ENCODE measurements at places on chromosomes 4 and X.

- no peak for DNase-seq
These were observed 4.5 kb upstream of the TMEM255A start for GRCh38 chrX:120315776-120316175.

- DNase-seq = no peak
These were observed 257.7 kb downstream of the PRDM5 start for GRCh38 chr4:120664851-120665250.

DNA sequence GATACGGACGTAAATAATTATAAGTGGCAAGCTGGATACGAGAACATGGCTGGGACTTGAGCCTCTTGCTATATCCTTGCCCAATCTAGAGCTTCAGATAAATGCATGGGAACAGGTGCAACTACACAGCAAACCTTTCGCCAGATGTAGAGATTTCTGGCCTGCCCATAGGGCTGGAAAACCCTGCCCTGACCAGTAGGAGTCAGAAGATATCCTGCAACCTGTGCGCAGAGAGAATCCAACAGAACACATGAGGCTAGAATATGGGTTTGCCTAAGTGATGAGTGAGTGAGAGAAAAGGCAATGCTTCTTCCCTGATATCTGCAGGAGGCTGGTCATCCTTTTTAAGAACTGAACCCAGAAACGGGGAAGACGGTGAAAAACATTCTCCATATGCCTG lies 805.3 kb upstream of the TENM3 start:
- no peak for DNase-seq

DNA sequence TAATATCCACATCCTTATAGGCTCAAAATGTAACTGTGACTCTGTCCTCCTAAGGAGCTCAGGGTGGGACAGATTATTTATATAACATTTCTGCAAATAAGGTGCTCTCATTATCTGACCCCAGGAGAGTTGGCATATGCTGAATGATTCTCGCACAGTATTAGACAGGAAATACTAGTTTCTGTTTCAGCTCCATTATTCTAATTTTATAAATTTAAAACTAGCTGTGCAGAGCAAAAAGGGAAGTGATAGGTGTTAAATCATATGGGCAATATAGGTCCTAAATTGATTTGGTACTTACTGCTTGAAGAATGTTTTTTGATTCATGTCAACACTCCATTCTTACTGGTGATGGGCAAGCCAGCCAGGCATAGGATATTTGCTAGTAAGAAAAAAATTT lies 141.5 kb downstream of the GLRA2 start:
- no peak for DNase-seq

- no peak for DNase-seq
These were observed 181.0 kb downstream of the SHROOM3 start for GRCh38 chr4:76615999-76616398.

- peak; percentile 25 for DNase-seq
These were observed 562.2 kb downstream of the ZIC3 start for GRCh38 chrX:138128027-138128671.

- DNase-seq = no peak
These were observed 248.2 kb downstream of the PARM1 start for GRCh38 chr4:75180790-75181776.

GRCh38 chr4:6445403-6446129 lies 26.8 kb downstream of the PPP2R2C start:
- no peak for DNase-seq

DNA sequence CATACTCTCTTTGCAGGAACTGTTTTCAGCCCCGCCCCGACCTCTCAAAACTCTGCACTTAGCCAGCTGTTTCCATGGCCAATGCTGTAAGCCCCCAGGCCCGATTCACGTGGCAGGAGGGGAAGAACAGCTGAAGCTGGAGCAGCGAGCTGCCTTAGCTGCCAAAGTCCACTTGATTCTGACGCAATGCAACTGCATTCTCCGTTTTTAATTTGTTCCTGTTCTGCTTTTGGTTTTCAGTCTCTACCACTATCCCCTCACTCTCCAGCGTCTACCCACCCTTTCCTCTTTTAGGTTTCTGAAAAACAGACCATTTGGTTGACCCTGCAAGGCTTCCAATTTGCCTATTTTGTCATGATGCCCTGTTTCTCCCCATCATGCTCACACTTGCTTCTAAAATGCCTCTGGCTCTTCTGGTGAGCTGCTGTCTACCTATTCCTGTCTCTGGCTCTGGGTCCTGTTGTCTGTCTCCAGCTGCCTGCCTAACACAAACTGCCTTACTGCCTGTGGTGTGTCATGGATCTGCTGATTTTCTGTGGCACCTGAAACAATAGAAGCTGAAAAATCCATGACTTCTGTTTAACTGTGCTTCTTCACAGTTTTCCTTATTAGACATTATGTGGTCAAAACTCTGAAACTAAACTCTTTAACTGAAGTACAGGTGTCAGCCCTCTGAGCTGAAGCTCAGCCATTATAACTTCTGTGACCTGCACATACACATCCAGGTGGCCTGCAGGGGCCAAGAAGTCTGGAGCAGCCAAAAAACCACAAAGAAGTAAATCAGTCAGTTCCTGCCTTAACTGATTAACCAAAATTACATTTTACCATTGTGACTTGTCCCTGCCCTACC lies 160.5 kb upstream of the AGTR2 start:
- no peak for DNase-seq

- no peak for DNase-seq
These were observed 47.2 kb upstream of the RBMXL3 start for GRCh38 chrX:115142057-115142456.

DNA sequence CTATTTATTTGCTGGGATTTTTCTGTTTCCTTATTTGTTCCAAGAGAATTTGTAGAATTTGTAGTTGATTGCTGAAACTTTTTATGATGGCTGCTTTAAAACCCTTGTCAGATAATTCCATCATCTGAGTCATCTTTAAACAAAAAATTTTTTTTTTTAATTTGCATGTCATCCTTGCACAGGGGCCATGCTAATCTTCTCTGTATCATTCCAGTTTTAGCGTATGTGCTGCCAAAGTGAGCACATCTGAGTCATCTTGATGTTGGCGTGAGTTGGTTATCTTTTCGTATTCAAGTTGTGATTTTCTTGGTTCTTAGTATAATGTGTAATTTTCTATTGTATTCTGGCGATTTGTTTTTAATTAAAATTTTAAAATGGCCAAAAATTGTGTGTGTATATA lies 18.7 kb upstream of the ZNF157 start:
- DNase-seq = no peak

DNA sequence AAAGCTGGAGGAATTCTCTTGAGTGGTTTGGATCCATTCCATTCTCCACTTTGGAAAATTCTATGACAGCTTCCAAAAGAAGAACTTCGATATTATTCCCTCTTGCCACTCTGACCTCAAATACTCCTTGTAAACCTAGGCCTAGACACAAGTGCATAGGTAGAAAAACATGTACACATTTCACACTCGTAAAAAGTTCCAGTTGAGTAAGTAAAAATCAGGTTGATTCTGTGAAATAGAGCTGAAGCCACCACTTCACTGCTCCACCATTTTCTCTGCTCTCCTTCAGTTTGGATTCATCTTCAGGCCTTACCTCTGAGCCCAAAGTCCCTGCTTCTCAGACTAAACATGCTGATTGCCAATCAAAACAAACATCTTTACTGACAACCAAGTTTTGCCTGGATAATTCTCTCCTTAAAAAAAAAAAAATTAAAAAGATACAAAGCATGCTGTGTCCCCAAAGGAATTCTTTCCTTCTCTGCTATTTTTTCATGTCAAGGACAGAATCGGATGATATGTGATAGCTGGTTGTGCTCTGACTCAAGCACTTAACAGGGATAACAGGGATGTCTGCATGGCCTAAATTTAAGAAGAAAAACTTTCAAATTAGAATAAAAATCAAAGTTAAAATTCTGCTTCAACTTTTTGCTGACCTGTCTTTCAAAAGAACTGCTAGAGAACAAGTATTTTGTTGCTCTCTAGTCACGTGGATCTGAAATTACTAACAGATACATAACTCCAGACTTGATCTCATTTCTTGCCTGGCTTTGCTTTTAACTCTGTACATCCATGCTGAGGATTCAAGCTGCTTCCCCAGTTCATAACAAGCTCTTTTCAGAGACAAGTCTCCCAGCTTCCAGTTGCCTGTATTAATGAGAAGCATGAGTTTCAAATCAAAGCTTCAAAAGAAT lies 420.9 kb upstream of the INTU start:
- DNase-seq = no peak

DNA sequence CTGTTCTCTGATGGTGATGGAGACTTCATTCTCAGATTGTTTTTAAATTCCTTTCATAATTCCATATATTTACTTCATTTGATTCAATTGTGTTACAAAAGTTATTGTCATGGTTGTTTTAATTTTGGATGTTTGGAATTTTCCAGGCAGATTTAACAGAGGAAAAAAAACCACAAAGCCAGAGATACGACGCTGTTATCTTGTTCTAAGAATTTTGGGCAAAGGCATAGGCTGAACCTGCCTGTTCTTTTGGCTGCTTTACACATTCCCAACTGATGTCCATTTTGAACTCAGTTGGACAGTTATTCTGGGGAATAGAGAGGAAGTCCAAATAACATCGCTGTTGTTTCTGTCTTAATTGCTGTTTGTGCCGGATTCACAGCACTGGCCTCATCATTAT lies 65.7 kb downstream of the LINC00632 start:
- no peak for DNase-seq

DNA sequence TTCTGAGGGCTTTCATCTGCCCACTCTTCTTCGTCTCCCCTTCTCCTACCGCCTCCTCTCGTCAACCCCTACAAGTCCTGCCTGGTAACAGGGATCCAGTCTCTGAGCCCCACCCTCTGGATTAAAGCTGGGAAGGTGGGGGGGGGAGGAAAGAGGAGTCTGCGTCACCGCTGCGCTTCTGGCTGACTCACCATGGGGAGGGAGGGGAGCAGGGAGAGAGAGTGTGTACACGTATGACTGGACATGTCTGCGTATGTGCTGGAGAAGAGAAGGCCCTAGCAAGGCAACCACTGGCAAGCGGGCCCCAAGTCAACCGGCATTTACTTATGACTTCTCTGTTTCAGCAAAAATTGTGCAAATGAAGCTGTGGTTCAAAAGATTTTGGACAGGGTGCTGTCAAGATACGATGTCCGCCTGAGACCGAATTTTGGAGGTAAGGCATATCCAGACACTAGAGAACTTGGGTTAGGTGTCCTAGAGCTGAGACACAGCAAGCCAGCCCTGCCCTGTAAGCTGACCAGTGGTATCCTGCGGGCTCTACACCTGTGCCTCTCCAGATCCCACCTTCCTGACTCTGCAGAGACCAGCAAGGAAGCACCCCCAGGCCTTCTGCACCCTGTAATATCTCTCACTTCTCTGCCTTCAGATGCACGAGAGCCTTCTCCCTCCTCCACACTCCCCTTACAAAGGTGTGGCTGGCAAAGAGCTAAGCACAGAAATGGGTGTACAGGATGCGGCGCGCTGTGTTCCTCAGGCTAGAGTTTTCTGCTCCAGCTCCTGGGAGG lies 2.5 kb downstream of the GABRQ start:
- no peak for DNase-seq

DNA sequence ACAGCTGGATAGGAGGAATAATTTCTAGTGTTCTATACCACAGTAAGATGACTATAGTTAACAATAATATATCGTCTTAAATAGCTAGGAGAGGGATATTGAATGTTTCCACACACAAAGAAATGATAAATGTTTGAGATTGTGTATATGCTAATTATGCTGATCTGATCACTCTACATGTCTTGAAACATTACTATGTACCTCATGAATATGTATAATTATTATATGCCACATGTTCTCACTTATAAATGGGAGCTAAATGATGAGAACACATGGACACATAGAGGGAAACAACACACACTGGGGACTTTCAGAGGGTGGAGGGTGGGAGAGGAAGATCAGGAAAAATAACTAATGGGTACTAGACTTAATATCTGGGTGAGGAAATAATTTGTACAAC lies 53.2 kb upstream of the MAGEA4 start:
- DNase-seq = no peak

All from caudate nucleus (tissue), 63 donors.